D341Med (cell line): ENCODE measurements at places on chromosomes 7 and 10.

DNA sequence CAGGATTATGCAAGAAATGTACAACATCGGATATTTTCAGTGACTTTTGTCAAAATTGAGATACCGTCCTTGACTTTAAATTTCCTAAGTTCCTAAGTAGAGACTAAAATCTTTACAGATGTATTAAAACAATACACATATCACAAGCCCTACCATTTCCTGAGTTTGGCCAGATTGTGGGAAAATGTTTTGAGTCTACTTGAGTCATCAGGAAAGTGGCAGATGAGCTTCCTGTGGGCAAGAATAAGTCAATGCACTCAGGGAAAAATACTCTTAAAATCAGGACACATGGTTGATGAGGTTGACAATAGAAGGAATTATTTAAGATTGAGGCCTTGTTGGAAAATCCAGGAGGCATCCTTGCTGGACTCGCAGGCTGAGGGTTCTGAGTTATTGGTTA, 162.5 kb downstream of the SNX10 start:
- DNase-seq, result no peak

- DNase-seq, result no peak
Observed at GRCh38 chr7:16850614-16851466, 30.9 kb downstream of the AGR3 start.

GRCh38 chr10:133614830-133615580, 11.6 kb downstream of the FRG2B start:
- no peak for DNase-seq

DNA sequence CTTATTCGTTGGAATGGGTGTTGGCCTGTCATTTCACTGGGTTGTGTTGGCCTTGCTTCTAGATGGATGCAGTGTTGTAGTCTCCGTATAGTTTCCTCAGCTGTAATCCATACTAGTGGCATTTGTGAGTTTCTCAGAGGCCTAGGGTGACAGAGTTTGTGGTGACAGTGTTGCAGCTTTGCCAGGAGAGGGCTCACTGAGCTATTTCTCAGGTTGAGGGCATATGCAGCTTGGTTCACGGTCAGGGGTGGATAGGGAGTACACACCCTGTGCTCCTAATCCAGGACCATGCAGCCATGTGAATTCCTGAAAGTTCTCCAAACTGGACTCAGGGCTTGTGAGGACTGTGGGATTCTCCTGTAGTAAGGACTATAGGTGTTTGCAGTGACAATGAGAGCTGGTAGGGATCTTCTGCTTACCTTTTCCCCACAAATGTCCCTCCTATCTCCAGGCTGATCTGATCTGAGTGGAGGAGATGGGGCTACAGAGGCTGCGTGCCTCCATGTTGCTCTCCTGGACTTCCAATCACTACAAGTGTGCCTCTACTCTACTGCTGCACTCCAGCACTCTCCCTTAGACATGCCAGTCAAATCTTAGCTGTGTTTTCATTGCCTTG, 229.0 kb downstream of the STK31 start:
- peak; percentile 64 for DNase-seq

DNA sequence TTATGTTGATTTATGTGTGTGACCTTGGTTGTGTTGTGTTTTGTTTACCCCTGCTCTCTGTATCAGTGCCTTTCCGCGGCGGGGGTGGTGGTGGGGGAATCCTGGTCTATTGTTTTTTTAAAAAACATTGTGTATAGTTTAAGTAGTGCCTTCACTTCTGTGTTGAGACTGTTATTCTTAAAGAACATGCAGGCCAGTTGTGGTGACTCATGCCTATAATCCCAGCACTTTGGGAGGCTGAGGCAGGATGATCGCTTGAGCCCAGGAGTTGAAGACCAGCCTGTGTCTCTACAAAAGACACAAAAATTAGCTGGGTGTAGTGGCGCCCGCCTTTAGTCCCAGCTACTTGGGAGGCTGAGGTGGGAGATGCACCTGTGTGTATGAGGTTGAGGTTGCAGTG, 429.0 kb upstream of the LRGUK start:
- DNase-seq, result no peak

GRCh38 chr7:46802479-46802878, 779.4 kb downstream of the TNS3 start:
- no peak for DNase-seq

GRCh38 chr7:80641548-80641947, 3.1 kb downstream of the CD36 start:
- DNase-seq, result peak; percentile 48

- DNase-seq, result no peak
Observed at GRCh38 chr7:3338161-3338560, 37.1 kb downstream of the SDK1 start.

GRCh38 chr7:12731214-12731656, 43.8 kb downstream of the ARL4A start:
- DNase-seq, result no peak

GRCh38 chr10:24722676-24723385, 856 bp downstream of the ARHGAP21 start:
- DNase-seq, result peak; percentile 79

- no peak for DNase-seq
Observed at GRCh38 chr10:26365681-26366358, 72.3 kb upstream of the APBB1IP start.

DNA sequence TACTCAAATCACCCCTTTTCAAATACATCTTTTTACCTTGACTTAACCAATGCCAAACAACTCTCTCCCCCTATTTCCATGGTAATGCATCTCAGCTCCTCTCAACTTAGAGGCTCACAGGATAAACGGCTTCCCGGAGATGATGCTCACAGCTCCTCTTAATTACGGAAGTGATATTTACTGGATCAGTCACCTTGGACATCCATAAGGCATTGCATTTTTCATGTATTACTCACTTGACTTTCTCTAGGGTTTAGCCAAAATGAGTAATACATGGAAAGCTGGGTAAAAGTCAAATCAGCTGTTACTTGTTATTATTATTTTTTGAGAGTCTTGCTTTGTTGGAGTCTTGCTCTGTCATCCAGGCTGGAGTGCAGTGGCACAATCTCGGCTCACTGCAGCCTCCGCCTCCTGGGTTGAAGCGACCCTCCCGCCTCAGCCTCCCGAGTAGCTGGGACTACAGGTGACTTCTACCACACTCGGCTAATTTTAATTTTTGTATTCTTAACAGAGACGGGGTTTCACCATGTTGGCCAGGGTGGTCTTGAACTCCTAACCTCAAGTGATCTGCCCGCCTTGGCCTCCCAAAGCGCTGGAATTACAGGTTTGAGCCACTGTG, 73.3 kb upstream of the RHEB start:
- no peak for DNase-seq

DNA sequence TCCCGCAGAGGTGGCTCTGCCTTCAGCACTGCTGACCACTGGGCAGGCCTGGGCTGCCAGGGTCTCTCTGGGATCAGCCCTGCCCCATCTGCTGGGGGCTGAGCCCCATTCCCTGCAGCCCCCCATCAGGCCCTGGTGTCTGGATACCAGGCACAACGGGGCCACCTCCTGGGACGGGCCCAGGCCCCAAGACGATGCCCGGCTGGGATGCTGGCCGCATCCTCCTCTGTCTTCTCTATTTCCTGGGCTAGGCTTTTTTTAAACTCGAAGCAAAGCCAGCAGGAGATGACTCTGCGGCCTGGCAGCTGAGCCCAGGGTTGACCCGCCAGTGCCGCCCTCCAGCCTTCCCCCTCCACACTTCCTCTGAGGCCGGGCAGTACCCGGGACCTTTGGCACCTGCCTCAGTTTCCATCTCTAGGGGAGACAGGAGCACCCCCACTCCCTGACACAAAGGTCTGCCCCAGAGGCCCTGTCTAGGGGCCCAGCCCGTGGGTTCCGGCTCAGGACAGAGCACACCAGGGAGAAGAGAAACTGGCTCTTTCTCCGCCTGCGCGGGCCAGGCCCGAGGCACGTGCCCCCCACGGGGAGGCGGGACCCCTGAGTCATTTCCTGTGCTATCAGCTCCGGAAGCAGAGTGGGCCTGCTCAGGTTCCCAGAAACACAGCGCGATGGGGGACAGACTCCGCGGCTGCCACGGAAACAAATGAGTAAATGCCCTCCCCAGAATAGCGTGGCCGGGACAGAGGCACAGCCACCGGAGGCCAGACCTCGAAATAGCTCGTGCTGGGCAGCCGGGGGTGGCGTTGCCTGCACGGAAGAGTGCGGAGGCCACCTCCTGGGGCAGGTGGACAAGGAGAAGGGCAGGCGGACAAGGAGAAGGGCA, 84.6 kb upstream of the PDGFA start:
- no peak for DNase-seq

DNA sequence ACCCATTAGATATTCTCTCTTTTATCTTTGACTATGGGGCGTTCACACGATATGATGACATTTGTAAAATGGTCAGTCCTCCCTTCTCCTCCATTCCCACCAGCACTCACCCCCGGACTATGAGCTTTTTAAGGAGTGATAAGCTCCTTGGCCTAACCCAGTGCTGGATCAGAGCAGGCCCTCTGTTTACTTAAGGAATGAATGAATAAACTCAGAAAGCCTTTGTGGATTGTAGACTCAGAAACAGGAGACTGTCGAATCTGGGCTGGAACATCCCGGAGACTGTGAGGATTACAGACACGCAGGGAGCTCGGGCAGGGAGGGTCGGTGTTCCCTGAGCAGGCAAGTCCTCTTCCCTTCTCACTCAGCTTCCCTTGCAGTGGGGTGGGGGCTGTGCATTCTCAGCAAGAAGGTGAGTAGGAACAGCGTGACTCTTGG, 6.8 kb upstream of the ZCCHC24 start:
- no peak for DNase-seq

GRCh38 chr10:104711302-104711721, 70.2 kb downstream of the SORCS3 start:
- DNase-seq, result no peak

DNA sequence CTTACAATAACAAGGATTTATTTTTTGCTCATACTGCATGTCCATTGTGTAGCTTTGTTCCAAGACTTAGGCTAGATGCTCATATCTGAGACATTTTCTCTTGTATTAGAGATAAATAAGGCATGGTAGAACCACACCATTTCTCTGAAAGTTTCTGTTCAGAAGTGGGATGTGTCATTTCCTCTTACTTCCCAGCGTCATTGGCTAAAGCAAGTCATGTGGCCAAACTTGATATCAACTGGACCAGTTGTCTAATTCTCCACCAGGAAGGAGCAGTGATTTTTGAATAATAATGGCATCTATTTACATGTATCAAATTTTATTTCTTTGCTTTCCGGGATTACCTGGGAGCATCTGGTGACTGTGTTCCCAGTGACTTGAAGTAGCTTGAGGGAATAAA, 38.3 kb downstream of the AHCYL2 start:
- no peak for DNase-seq

- DNase-seq, result no peak
Observed at GRCh38 chr7:156155988-156156733, 343.9 kb upstream of the SHH start.

GRCh38 chr10:35025916-35026315, 64.2 kb downstream of the CUL2 start:
- DNase-seq, result no peak

DNA sequence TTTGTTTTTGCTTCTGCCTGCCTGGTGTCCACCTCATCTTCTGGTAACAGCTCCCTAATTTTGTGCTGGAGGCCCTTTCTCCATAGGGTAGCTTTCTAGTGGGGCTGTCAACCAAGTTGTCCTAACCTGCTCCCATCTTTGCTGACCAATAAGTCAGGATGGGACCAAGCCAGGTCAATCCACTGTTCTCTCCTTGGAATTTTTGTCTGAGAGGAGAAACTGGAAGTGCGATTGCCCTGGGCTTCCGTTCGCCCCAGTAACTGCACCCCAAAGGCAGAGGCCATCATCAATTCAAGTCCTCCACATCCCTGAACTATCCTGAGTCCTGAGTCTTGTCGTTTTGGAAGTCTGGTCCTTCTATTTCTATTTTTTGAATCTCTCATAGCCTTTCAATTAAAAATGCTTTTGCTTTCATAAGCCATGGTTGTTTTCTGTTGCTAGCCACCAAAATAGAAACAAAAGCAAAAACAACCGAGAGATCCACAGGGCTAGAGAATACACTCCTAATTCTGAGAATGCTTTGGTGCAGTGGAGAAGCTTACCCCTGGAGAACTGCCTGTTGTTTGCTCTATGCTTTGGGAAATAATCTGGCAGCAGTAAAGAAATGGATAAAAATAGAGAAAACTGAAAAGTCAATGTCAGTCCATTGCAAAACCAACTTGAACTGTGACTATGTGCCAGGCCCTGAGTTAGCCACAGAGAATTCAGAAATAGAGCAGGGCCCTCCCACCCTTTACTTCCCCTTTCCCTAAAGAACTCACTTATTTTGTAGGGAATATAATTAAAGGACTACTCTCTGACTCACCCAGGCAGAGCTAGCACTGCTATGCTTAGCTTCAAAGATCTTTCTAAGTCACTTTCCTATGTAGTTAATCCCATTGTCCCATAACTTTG, 368.1 kb downstream of the CXCL12 start:
- DNase-seq, result no peak

DNA sequence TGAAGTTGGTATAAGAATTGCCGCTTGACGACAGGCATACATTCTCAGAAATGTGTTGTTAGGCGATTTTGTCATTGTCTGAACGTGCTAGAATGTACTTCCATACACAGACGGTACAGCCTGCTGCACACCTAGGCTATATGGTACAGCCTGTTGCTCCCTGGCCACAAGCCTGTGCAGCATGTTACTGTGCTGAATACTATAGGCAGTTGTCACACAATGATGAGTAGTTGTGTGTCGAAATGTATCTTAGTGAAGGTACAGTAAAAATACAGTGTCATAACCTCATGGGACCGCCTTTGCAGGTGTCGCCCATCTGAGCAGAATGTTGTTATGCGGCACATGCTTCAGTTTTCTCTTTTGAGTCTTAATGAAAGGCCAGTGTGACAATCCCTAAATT, 66.5 kb downstream of the SHH start:
- no peak for DNase-seq

DNA sequence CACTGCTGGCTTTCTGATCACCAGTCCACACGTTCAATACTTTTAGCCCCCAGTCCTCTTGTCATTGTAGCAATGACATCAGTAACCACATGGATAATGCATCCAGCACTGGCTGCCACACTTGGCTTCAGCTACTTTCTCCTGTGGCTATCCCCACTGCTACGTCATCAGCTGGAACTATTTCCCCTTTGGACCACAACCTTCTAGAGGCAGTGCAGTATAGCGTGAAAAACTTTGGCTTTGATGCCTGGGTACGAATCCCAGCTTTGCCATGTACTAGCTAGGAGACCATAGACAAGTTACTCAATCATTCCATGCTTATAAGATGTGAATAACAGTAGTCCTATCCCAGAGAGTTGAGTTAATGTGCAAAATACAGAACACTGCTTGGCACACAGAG, 63.2 kb downstream of the CCDC3 start:
- no peak for DNase-seq

GRCh38 chr7:37286454-37286832, 162.2 kb downstream of the ELMO1 start:
- no peak for DNase-seq

- DNase-seq, result no peak
Observed at GRCh38 chr10:113644185-113645120, 19.4 kb downstream of the NRAP start.

- DNase-seq, result no peak
Observed at GRCh38 chr10:94069884-94070283, 76.2 kb downstream of the PLCE1 start.

- no peak for DNase-seq
Observed at GRCh38 chr10:6977398-6978186, 397.5 kb upstream of the PRKCQ start.
